Activated CD4-positive, CD25-positive, alpha-beta regulatory T cell treated with anti-CD3 and anti-CD28 coated beads, Interleukin-2, amount 50 U/mL, for 24 hours (primary cell): ENCODE measurements at places on chromosomes 2 and 18.

- no peak for ATAC-seq
These were observed 231.4 kb downstream of the HAUS1 start for GRCh38 chr18:46335534-46336101.

DNA sequence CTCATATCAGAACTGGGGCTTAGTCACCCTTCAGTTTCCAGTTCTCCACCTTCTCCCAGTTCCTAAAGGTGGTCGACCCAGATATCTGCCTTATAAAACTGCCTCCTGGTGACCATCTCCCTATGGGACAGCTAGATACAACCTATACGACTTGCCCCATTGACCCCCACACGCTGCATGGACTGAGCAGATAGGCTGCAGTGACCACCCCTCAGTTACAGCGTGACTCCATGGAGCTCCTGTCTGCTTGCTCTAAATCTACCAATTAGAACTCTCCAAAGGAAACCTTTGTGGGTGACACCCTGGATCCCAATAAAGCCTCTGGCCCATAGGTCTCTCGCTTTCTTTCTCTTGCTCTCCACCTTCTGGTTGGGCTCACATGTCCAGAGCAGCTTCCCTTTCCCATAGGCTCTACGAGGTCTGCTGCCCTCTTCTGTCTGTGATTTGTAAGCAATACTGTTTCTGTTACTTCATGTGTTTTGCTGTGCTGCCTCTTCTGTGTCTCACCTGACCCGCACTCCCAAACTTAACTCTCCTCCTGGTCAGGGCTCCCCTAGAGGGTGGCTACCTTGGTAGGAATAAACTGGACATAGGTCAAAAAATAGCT is 971.3 kb upstream of the FAM98A start:
- ATAC-seq: no peak

- no peak for ATAC-seq
These were observed 1633.7 kb upstream of the CELF4 start for GRCh38 chr18:39199231-39199855.

DNA sequence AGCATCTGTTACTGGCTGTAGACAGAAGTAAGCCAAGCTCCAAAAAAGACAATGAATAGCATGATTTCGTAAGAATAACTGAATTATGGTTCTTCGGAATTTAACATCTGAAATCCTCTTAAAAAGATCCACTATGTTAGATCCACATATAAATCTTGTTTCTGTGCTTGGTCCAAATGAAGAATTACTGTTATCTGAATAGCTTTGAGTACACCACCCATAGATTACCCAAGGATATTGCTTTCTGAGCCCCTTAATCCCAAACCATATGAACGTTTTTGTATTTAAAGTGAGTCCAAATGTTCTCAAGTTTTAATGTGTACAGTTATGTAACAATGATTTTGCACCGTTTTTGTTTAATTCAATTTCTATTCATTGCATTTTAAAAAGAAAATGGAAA is 124.9 kb downstream of the DSC3 start:
- no peak for ATAC-seq

- ATAC-seq: no peak
These were observed 170.3 kb downstream of the LDLRAD4 start for GRCh38 chr18:13388586-13389490.

GRCh38 chr2:45190481-45190942 is 181.3 kb upstream of the SIX2 start:
- ATAC-seq: no peak

DNA sequence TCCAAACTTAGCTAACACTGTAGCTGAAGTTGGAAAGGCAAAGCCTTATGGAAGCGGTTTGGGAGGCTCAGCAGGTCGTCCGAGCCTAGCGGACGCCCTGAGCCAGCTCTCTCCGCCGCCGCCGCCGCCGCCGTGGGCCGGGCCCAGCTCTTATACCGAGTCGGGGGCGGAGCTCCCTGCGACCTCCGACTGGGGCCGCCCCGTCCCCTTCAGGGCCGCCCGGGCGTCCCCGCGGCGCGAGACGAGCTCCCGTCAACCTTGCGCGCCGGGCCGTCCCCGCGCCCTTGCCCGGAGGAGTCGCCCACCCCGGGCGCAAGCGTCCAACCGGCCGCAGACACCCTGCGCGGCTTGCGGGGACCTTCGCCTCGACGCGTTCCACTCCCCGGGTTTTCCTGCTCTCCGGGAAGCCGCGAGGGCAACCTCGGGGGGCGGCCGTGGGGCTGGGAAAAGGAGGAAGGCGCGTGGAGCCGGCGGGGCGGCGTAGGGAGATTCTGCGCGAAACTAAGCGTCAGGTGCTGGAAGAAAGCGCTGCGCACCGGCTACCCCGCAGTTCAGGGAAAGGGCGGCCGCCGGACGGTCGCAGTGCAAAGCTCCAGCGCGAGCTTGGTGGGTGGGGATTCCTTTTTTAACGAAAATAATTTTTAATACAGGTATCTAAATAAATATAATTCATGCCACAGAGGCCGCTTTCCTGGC is at the start of gene SLC40A1:
SLC40A1 (minus strand) TSS at position 129 of the 696 bp plus-strand sequence. CDS start 326 bp downstream, outside the sequence.
- ATAC-seq: peak; percentile 96

DNA sequence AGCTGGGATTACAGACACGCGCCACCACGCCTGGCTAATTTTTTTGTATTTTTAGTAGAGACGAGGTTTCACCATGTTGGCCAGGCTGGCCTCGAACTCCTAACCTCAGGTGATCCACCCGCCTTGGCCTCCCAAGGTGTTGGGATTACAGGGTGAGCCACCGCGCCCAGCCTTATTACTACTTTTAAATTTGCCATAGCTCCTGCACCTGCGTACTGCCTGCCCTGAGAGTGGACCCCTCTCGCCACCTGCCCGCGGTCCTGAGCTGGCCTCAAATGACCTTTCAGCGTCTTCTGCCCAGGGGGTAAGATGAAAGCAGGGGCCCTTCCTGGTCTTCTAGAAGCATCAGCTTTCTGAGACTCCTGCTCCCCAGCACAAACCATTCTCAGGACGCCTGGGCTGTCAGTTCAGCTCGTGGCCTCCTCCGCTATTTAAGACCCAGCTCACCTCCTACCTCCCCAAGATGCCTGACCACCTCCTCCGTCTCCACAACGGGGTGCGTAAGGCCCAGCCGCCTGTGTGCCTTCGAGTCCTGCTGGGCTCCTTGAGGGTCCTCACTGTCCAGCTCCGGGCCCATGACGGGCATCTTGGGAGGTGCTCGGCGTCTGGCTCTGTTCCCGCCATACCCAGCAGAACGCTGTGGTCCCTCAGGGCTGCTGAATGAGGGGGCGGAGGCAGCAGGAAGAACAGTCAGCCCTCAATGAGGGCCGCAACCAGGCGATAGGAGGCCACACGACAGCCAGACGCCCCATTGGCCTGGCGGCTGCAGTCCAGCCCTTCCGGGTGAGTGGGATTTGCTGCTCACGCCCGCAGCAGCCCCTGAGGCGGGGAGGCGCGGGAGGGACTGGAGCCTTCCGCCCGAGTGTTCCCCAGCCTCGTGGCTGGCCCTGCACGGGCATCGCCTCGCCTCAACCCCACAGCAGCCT is 266.6 kb downstream of the TFCP2L1 start:
- ATAC-seq: no peak

GRCh38 chr2:85695691-85696668 is 1.8 kb downstream of the GNLY start:
- no peak for ATAC-seq

GRCh38 chr2:147713349-147713748 is 131.5 kb upstream of the ACVR2A start:
- ATAC-seq: no peak

GRCh38 chr18:65527879-65528633 is 222.8 kb upstream of the CDH7 start:
- ATAC-seq: no peak

- peak; percentile 99 for ATAC-seq
These were observed 86.9 kb downstream of the LIMS1 start for GRCh38 chr2:108621087-108621559.

DNA sequence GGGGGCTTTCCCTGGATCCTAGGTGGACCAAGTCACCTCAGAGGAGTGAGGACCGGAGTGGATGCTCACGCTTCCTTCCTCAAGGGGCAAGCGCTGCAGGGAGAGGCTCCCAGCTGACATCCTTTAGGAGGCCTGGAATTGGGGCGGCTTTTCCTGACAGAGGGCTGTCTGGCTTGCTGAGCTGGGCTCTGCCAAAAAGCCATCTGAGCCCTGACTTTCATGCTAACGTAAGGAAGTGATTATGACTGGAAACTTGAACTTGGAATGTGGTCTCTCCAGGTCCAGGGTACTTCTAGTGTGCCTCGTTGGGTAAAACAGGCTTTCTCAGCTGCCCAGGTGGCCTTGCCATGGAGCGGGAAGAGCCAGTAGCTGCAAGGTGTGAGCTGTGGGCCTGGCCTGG is 268.3 kb upstream of the SPRED2 start:
- no peak for ATAC-seq

DNA sequence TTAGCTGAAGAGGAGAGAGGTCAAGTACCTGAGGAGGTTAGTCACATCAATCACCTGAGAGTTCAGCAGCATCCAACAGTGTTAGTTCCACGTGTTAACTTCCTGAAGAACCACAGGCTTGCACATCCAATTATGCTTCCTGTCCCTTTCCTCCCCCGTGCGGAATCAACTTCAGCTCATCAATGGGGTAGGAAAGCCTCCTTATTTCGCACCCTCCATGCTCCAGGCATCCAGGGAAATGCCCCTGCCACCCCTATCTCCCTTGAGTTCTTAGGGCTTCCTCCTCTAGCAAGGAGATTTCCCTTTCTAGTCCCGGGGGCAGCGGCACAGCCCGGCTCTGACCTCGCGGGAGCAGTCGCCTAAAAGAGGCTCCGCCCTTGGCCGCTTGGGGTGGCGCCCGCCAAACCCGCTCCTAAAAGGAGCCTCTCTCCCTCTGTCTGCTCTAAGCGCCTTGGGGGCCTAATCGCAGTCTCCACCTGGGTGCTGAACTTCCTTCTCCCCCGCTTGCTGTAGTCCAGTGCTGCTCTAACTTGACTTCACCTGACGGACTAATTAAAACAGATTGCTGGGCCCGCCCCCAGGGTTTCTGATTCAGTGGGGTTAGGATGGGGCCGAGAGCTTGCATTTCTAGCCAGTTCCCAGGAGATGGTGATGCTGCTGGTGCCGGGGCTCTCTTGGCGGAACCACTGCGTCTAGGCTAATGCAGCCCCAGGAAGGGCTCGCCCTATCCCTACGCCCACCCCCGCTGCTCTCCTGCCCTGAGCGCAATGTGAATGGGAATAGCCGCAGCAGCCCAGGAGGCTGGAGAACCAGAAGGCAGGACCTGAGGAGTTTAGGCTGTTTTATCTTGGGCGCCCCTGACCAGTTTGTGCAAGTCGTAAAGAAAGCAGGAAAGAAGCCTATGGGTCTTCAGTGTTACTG is 3.4 kb upstream of the TET3 start:
- ATAC-seq: no peak

- no peak for ATAC-seq
These were observed 241.4 kb upstream of the KLHL14 start for GRCh38 chr18:33014060-33014796.

DNA sequence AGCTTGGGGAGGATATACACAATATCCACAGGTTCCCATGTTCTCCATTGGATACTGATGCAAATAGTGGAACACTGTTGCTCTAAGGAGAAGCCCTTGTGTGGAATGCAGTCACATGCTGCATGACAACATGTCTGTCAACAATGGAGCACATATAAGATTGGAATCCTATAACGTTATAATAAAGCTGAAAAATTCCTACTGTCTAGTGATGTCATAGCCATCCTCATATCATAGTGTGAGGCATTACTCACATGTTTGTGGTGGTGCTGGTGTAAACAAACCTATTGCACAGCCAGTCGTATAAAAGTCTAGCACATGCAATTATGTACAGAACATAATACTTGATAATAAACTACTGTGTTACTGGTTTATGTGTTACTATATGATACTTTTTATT is 394.7 kb downstream of the FBXO15 start:
- ATAC-seq: no peak

DNA sequence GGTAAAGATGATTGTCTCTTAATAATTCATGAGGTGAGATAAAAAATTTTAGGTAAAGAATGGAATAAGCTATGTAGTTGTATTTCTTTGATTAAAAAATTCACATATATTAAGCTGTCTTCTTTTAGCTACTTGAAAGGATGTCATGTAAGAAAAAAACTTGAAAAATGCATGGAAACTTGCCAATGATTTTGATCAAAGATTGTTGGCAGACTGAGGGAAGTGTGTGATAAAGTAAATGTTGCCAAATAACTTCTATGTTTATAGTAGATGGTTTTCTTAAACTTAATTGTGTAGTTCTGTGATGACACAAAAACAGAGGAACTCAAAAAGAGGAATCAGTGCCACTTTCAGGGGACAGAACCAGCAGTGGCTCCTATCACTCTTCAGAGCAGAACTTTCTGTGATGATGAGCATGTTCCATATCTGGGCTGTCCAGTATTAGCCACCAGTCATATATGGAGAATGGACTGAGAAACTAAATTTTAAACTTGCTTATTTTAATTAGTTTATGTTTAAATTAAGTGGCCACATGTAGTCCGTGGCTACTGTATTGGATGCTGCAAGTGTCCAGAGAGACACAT is 51.9 kb upstream of the SLC38A11 start:
- no peak for ATAC-seq

DNA sequence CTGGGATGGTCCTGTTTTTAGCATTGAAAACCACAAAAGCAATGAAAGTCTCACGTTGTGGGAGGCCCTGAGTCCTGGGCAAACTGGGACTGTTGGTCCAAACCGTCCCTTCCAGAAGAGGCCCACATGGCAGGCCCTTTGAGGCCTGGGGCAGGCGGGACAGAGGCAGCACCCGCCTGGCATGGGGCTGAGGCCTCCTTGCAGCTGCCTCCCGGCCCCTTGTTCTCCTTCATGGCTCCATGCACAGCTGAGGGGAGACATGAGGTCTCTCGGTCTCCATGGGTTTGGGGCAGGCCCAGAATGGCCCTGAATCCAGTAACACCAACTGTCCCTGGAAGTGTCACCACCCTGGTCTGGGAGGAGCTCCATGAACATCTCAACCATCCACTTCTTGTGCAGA is 61.9 kb downstream of the RRM2 start:
- no peak for ATAC-seq

- peak; percentile 72 for ATAC-seq
These were observed 48.1 kb upstream of the ARL4C start for GRCh38 chr2:234544659-234545611.

DNA sequence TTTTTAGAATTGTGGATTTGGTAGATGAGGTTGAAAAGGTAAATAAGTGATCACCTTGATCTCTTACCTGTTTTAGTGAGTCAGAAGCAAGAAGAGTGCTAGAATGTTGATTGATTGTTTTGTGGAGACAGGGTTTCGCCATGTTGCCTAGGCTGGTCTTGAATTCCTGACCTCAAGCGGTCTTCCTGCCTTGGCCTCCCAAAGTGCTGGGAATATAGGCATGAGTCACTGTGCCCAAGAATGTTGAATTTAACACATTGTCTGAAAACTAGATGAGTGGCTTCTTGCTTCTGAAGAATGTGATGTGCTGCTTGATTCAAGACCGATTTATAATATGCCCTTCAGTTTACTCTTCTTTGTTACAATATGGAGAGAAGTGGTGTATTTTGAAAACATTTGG is 121.3 kb downstream of the FMNL2 start:
- no peak for ATAC-seq
